Sigmoid colon (tissue), 7 donors: ENCODE measurements at places on chromosomes 6 and 20. TPM values are rescaled to one million over a fixed set of nuclear protein-coding genes. Genes with fewer than 3 reads are reported as not detected.

DNA sequence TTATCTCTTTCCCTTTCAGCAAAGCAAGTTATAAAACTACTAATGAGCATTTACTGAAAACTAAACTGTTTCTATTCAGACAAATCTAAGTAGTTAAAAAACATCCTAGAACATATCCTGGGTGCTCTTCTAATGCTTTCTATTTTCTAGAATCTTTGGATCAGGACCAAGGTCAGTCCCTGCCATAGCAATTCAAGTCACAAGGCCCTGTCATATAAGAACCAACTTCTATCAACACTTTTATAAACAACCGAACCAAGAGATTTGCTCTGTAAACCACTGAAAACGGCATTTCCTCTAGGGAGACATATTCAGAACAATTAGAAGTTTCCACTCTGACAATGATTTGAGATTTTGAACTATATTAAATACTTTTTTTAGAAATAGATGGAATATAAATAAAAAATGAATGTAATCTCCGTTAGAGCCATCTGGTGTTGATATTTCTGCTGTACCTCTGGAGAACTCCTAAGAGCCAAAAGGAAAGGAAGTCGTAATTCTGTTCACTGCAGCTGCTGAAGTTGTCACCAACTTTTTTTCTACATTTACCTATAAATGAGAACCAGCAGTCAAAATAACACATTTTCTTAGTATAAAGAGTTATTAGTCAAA is 51.4 kb upstream of the LGSN start:
- DNase-seq, result no peak

DNA sequence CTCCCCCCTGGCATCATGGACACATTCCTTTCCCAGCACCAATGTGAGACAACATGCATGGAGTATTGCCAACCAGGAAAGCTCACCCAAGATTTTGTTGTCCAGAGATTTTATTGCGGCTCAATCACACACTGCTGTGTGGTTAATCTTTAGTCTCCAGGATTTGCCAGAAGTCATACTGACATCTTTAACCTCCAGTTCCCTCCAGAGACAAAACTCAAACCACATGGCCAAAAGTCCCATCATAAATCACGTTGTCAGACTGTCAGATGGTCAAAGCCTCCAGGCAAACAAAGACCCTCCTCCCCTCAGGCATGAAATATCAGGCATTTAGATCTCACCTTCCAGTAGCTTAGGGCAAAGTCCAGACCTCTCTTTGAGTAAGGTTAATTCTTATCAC is 97.3 kb upstream of the OPRM1 start:
- no peak for DNase-seq

- DNase-seq, result no peak
Observed at GRCh38 chr20:8089668-8090067, 42.4 kb upstream of the PLCB1 start.

GRCh38 chr6:6556738-6557503 is 31.6 kb upstream of the LY86 start:
- DNase-seq, result no peak

- no peak for DNase-seq
Observed at GRCh38 chr20:47361057-47361915, 4.8 kb upstream of the ZMYND8 start.

GRCh38 chr20:24989162-24989561 is 3.4 kb downstream of the APMAP start:
- DNase-seq, result peak; percentile 41

DNA sequence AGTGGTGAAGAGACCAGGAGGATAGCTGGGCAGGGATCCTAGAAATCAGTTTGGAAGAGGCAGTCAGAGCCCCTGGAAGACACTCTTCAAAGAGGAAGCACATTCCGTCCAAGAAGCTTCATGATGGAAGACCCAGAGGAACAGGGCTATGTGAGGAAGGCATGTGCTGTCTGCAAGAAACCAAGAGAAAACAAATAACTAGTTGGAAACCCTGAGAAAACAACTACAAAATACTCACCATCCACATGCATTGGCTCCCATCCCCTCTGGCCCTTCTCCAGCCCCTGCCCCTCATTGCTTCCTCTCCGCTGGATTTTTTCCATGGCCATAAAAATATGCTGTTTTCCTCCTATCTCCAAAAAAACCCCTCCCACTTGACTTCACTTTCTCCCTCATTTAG is 40.9 kb upstream of the SMOC2 start:
- no peak for DNase-seq

DNA sequence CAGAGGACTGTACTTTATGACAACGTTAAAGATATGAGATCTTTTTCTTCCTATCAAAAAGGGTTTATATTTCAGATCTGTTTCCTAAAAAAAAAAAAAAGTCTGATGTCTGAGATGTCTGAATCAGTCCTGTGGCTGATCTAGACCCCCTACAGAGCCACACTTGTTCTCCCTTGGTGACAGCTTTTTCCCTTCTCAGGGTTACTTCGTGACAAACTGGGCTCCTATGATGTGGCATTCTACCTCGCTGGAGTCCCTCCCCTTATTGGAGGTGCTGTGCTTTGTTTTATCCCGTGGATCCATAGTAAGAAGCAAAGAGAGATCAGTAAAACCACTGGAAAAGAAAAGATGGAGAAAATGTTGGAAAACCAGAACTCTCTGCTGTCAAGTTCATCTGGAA is 134.5 kb downstream of the SLC16A10 start:
- DNase-seq, result no peak

GRCh38 chr6:156150391-156150790 is 626.8 kb upstream of the ARID1B start:
- no peak for DNase-seq

DNA sequence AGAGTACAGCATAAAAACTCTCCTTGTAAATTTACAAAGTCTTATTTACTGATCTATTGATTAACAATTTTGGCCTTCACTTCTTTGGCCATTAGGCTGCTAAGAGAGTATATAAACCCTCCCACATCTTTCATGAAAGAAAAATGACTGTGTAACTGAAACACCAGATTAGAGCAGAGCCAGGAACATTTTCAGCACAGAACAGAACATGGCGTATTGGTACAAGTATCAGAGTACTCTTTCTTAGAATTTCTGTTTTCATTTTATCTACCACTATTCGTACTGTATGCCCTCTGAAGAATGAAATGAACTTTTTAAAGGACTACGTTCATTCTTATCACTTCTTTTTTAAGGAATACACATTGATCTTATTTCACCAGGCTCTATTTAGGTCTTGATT is 550.2 kb downstream of the ADGRB3 start:
- no peak for DNase-seq

SLA2 gene
- 0.55 TPM for total RNA-seq

DDX43 gene
- 1.1 TPM for total RNA-seq

CCHCR1 gene
- 20.2 TPM for total RNA-seq

EBF4 gene
- 37.5 TPM for total RNA-seq

RAB32 gene
- total RNA-seq, result 32.1 TPM

CTAGE9 gene
- not detected for total RNA-seq

SLC17A4 gene
- not detected for total RNA-seq
